ENCODE measurements at places on chromosomes 4 and X.

DNA sequence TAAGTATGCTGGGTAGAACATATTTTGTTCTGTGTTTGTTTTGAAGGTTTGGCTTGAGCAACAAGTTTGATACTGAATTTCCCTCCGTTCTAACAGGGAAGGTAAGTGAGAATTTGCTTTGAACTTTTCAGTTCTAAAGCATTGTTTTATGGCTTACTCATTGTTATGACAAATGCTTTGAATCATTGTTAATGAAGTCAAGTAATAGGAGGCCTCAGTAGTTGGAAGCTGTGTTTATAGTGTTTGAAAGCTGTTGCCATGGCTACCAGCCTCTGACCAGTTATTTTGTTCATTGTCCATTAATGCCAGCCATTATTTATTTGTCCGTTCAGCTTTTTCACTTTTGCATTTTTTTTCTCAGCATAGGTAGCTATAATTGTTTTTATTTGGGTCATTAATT, 14.4 kb downstream of the CHIC1 start:
- DNase-seq, result no peak

DNA sequence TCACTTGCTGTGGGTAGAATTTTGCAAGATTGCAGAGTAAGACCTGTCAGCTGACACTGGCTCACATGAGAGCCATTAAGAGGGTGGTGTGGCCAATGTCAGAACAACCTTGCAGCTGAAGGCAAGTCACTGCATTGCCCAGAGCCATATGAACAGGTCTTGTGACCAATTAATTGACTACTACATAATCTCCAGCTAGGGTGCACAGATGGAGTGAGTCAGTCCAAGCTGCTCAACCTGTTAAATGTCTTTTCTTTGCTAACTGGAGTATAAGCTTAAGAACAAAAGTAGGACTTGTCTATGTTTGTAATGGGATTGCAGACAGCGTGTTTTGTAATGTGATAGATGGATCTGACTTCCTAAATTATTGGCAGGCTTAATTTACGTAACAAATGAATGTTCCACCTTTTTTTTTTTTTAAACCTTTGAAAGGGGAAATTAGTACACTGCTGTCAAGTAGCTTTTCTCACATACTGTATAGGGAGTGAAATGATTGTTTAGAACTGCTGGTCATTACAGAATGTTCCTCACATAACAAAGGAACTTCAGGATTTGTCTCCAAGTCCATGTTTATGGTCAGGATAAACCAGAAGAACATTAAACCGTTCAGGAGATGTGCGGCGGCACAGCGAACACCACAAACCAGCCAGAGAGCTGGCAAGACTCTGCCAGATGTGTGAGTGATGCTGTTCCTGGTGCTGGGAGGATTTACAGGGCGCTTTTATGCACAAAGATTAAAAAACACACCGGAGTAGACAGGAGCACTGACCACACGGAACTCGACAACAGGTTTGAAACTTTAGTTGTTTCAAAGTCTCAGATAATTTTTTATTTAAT, 37.0 kb downstream of the FNIP2 start:
- DNase-seq, result no peak

DNA sequence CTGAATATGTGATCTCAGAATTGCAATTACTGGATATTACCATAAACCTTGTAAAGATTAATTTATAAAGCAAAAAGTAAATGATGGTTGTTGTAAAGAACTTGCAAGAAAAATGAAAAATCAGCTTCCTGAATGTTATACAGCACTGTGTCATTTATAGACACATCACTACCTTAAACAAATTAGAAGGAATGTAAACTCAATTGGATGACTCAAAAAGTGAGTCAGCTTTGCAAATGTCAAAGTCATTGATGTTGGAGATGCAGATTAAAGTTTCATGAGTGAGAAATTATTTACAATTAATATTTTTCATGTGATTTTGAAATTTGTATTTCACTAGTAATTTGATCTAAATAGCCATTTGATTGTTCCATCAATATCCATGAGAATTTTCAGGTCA, 193.2 kb downstream of the RAPGEF2 start:
- DNase-seq, result no peak

GRCh38 chr4:83552924-83553323, 17.0 kb downstream of the GPAT3 start:
- no peak for DNase-seq

GRCh38 chr4:152590179-152591031, 54.5 kb upstream of the FBXW7 start:
- DNase-seq, result no peak

DNA sequence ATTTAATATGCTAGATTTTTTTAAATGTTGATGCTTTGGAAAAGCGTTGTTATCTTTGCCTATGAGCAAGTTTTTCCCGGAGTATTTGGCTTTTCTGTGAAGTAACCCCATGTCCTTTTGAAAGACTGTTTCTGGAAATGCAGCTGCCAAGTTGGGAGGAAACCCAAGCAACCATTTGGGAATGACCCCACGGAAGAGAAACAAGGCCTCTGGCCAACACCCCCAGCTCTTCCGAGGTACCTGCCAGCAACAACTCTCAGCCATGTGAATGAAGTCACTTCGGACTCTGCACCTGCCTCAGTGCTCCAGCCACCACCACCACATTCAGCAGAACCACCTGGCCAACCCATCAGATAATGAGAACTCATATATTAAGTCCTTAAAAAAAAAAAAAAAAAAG, 36.2 kb upstream of the DHRSX start:
- DNase-seq, result no peak

- DNase-seq, result no peak
Observed at GRCh38 chr4:163673848-163674697, 179.6 kb downstream of the TMA16 start.

- no peak for DNase-seq
Observed at GRCh38 chr4:38120772-38121171, 160.6 kb downstream of the PTTG2 start.

- no peak for DNase-seq
Observed at GRCh38 chr4:123892368-123892976, 495.9 kb downstream of the SPRY1 start.

GRCh38 chr4:75499900-75500299, 14.3 kb downstream of the RCHY1 start:
- DNase-seq, result no peak

DNA sequence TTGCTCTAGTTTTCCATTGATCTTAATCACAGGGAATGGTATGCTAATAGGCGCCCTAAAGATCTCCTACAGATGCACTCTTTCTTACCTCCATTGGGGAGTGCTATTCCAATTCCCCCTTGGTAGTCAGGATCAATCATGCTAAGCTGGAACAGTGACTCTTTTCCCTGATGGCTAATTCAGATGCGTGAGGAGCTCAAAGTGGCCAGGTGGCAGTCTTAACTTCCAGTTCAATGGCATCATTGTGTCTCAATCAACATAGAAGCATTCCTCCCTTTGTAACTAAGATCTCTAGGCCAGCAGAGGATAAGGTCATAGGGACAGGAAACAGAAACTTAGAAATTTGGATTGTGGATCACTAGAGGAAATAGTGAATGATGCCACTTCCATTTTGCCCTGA, 216.8 kb downstream of the GRID2 start:
- DNase-seq, result no peak

Measured in activated T-cell treated with anti-CD3 and anti-CD28 coated beads, Interleukin-2, amount 50 U/mL, for 4 hours (primary cell).